T1000 (cell line): ENCODE measurements at places on chromosomes 2 and 18.
A peak's percentile ranks its signal among the peaks of the same experiment; 100 is the strongest.

- DNase-seq: no peak
Observed at GRCh38 chr2:205984381-205984780, 101.6 kb downstream of the INO80D start.

- DNase-seq: no peak
Observed at GRCh38 chr18:79406708-79407107, 11.0 kb downstream of the NFATC1 start.

- DNase-seq: no peak
Observed at GRCh38 chr18:8820396-8821082, 115.2 kb downstream of the MTCL1 start.

DNA sequence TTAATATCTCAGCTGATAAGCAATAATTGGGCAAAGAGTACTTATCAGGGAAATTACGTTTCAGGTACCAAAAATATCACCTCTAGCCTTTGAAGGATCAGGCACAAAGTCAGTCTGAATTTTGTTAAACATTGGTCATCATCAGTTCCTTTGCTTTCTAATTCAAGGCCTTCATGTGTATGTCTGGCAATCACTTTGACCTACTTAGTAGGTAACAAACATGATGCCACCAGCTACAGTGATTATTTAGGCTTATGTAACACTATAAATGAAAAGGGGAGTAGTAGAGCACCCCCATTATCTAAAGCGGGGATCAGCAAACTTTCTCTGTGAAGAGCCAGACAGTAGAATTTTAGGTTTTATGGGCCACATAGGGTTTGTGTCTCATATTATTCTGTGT lies 75.1 kb downstream of the RTN4 start:
- DNase-seq: no peak

GRCh38 chr18:63315131-63315662 lies 4.4 kb downstream of the BCL2 start:
- DNase-seq: no peak

DNA sequence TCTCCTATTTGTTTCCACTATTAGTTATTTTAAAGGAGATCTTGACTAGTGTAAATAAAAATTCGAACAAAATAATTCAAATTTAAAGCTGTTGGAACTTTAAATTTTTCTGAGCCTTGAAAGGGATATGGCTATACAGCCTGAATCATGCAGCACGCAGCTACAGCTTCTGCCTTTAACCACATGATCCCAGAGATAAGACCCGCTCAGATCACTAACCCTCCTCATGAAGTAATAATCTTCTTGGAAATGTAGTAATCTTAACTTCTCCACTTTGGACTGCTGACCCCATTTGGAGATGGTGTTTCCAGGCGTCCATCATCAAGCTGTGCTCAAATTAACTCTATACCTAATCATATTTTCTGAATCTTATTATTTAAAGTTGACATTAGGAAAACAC lies 336.6 kb downstream of the DSC3 start:
- DNase-seq: no peak

DNA sequence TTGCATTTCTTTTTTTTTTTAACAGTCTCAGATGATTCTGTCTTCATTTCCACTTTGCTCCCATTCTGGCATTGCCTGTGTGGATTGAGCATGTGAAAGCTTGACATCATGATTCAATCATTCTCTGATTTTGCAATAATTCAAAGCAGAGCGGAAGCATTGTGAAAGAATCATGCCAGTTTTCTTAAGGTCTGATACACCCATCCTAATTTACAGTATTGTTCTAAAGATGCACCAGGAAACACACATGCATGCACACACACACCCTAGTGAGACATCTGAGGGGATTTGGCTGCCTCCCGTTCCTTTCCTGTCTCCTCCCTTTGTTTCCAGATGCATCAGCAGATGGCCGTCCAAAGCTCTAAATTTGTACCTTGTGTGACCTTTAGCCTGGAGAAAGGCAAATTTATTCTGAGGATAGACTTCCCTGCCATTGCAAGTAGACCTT lies 97.3 kb downstream of the FMNL2 start:
- no peak for DNase-seq

DNA sequence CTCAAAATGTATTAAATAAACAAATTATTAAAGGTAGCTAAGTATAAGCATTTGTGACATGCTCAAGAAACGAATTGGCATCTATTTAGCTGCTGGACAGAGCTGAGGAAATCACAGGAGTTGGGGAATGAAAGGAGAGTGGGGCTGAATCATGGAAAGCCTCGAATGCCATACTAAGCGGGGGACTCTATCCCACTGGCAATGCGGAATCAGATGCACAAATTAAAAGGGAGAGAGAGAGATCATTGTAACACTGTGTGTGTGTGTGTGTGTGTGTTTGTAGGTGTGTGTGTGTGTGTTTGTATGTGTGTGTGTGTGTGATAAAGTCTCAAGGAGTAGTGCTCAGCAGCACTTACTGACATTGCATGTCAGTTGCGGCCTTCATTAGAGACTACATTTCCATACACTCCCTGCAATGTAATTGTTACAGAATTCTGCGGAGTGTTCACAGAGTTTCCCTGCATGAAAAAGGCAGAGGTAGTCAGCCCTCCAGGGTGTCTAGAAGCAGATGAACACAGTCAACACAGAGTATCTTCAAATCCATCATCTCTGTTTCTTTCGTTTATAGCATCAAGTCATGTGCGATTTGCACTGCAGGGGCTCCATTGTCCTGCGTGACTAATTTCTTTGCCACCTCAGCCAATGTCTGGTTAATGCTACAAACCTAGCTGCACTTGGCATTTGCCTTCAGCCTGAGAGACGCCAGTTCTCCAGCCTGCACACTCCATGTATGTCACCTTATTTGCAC lies 111.7 kb upstream of the CYRIA start:
- DNase-seq: no peak

DNA sequence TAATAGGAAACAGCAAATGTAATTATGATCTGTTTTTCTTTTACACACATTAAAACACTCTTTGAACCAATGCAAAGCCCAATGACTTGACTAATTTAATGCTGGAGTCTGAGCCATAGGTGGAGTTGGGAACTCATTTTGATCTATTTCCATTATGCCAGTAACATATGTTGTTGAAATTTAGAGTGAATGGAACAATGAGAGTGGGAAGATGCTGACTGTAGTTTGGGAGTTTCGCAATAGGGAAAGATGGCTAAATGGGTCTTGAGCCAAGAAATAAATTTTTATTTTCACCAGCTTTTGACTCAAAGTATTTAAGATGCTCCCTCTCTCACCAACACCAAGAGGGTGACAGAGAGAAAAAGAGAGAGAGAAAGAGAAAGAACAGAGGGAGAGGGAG lies 246.7 kb downstream of the DLGAP1 start:
- DNase-seq: no peak

GRCh38 chr2:44918095-44918775 lies 23.3 kb upstream of the SIX3 start:
- DNase-seq: no peak

DNA sequence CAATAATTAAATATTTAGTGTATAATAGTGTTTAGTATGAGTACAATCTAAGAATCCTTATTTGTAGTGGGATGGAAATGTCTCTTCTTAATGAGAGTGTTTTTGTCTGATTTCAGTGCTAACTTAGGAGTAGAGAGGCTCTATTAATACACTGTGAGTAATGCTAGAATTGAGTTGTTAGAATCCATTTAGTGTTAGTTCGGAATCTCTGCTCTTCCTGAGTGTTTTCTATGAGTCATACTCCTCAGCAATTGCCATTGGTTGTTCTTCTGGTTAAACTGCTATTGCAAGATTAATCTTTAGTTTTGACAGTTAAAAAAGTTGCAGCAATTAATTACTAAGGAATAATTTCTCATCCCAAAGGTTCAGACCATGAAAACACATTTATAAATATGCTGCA lies 828.6 kb upstream of the POU3F3 start:
- no peak for DNase-seq

DNA sequence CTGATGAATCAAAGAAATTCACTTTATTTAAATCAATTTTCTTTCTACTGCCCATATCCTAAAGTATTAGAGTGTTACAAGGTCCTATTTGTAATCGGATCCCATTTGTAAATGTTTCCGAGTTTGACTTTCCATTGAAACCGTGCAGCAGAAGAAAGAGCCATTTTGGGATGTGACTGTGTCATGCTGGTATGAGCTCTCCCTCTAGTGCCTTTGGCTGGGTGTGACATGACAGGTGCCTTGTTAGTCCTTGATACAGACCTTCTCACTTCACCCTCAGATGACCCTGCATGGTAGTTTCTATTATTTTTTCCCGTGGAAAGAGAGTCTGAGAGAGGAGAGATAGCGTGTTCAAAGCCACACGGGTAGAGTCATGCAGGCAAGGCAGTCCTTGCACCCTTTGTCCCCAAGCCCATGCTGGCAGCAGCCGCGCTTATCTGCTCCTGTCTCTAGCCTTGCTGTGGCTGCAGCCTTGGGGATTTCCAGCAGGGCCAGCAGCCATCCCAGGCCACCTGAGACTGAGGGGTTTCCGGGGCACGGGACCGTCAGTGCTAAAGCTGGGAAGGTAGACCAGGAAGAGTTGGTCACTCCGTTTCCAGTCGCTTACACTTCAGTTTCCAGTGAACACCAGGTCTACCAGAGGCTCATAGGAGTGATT lies 21.4 kb downstream of the CHMP1B start:
- no peak for DNase-seq

DNA sequence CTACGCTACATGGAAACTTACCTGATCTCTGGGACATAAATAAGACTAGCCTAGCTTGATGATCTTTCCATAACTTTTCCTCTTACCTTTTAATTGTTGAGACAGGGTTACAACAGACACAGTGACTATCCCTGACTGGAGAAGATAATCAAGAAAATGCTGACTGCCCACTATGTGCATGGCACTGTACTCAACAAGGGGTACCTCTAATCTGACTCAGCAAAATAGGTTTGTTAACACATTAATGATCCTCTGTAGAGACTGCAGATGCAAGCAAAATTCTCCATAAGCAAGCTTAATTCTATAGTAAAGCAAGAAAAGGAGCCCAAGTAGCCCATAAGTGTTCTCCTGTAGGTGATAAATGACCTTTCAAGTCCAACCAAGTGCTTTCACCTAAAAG lies 25.5 kb downstream of the ACVR1C start:
- no peak for DNase-seq

DNA sequence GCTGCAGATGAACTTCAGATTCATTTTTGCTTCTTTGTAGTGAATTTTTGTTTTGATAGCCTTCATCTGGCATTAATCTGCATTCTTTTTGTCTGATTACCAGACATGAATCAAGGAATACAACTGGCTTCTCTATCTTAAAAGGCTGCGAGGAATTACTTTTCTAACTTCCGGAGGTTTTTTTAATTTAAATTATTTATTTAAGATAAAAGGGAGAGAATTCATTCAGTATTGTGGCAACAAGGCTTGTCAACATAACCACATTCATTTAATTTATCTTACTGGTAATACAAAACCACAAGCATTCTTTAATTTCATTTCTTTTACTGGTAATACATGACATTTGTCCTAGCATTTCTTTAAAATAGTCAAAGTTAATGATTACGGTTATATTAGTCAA lies 36.0 kb downstream of the CSRNP3 start:
- no peak for DNase-seq

- DNase-seq: no peak
Observed at GRCh38 chr2:149894226-149894625, 306.7 kb upstream of the MMADHC start.

DNA sequence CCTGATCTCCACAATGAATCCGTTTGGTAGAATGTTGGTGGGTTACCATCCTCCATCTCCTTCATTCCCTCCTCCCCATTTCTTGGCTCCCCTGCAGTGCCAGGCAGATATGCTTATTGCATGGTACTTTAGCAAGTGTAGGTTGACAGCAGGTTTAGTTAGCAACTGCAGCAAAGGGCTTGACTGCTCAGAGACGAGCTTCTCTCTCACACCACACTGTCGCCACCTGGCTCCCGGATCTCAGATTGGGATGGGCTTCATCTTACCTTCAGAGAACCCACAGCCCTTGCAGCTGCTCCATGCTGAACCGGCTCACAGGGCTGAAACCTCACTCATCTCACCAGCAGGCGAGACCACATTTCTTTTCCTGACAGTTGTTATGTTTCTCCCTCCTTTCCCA lies 88.8 kb downstream of the VWA3B start:
- DNase-seq: no peak

GRCh38 chr18:59696311-59697235 lies 650 bp downstream of the CCBE1 start:
- DNase-seq: no peak

GRCh38 chr2:100291152-100291970 lies 30.9 kb downstream of the LONRF2 start:
- DNase-seq: peak; percentile 73

GRCh38 chr2:66070721-66071602 lies 364.0 kb upstream of the MEIS1 start:
- DNase-seq: no peak

GRCh38 chr2:19607931-19608771 lies 249.7 kb upstream of the OSR1 start:
- no peak for DNase-seq

GRCh38 chr2:239438368-239438767 lies 37.5 kb upstream of the HDAC4 start:
- no peak for DNase-seq

- no peak for DNase-seq
Observed at GRCh38 chr2:85096616-85097015, 36.6 kb upstream of the TCF7L1 start.

DNA sequence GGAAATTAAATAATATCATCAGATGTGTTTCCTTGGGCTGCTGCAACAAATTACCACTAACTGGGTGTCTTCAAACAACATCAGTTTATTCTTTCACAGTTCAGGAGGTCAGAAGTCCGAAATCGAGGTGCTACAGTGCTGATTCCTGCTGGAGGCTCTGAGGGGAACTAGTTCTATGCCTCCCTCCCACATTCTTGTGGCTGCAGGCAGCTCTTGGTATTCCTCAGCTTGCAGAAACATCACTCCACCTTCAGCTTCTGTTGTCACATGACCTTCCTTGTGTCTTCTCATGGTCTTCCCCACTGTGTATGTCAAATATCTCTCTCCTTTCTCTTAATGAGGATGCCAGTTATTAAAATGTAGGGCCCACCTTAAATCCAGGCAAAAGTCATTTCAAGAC lies 29.3 kb upstream of the DCC start:
- DNase-seq: no peak

DNA sequence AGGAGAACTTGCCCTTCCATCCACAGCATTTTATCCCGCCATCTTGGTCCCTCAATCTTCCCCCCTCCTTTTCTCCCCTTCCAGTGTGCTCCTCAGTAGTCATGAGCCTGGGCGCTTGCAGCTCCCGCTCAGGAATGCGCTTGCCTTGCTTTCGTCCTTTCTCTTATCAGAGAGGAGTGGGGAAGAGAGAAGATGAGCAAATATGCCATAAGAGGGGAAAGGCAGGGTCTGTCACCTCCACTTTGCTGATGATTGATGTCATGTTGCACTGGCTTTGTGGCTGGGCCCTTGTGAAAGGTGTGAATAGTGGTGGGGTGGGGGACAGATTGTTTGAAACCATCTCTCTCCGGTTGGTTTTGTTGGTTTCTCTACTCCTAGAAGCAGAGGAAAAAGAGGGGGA lies 569.3 kb downstream of the TNS1 start:
- no peak for DNase-seq

- no peak for DNase-seq
Observed at GRCh38 chr2:14257801-14258507, 374.6 kb upstream of the LRATD1 start.

- DNase-seq: no peak
Observed at GRCh38 chr2:197369228-197369932, 58.8 kb upstream of the ANKRD44 start.
